ENCODE measurements at places on chromosomes 2 and 18. TPM values are rescaled to one million over a fixed set of nuclear protein-coding genes. Genes with fewer than 3 reads are reported as not detected.
A peak's percentile ranks its signal among the peaks of the same experiment; 100 is the strongest.

The NEMP2 gene
- total RNA-seq, result 24.6 TPM

The NR4A2 gene
- 23.0 TPM for total RNA-seq

The CIB4 gene
- total RNA-seq, result not detected

The UGT1A7 gene
- not detected for total RNA-seq

The BCL2 gene
- 88.9 TPM for total RNA-seq

The HOXD13 gene
- not detected for total RNA-seq

The PAIP2B gene
- 2.3 TPM for total RNA-seq

The KIAA2012 gene
- not detected for total RNA-seq

The HDHD2 gene
- total RNA-seq, result 28.9 TPM

The LAMA3 gene
- total RNA-seq, result 0.09 TPM

DNA sequence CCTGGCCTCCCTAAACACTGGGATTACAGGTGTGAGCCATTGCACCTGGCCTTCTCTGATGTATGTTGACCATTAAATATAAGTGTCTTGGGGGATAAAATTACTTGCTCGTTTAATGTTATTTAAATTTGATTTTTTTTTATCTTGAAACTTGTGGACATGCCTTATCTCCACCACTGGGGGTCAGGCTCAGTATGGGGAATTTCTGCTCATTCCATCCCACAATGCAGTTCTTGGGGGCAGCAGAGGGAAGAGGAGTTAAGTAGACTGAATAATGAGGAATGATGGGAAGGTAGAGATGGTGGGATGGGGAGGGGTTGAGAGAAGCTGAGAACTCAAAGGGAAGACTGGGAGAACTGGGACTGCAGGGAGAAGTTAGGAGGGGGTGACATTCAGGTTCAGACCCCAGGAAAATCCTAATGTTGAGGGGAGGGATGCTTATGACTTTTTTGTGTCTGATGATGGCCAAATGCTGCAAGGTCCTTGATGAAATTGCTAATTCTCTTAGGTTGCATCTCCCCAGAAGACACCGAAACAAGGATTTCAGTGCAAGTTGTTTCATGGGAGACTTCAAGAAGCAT is 174.2 kb downstream of the MIB1 start:
- peaks cover 11% of the 10 kb centered on the region for H3K27me3 ChIP-seq
- H3K27ac ChIP-seq, result no peak overlapping the region
- no peak for DNase-seq
- H3K4me1 ChIP-seq, result no peaks in the 10 kb centered on the region
- no peaks in the 10 kb centered on the region for H3K36me3 ChIP-seq
- no peak overlapping the region for H3K4me3 ChIP-seq

DNA sequence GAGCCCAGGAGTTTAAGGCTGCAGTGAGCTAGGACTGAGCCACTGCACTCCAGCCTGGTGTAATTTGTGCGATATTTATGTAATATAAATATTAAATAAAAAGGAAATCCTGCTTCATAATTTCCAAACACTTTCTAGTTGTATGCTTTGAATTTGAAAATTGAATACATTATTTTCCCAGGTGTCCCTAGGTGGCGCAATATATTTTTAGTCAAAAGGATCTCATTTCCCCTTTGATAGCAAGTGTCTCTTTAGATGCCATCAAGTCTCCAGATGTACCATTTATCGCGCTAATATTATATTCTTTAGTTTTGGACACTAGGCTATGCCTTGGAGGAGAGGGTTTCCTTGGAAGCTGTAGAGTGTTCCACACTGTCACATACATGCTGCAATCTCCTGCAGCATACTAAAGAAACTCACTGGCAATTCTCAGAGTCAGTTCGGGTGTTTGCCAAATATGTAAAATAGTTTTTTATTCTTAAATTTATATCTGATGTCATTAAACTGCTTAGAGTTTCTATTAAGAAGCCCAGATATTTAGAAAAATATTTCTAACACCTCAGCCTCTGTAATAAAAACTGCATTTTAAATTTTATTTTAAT is 5.6 kb upstream of the WDR7 start:
- H3K36me3 ChIP-seq, result no peaks in the 10 kb centered on the region
- no peaks in the 10 kb centered on the region for H3K27me3 ChIP-seq
- no peak overlapping the region for H3K27ac ChIP-seq
- peaks cover 8% of the 10 kb centered on the region for H3K4me1 ChIP-seq

DNA sequence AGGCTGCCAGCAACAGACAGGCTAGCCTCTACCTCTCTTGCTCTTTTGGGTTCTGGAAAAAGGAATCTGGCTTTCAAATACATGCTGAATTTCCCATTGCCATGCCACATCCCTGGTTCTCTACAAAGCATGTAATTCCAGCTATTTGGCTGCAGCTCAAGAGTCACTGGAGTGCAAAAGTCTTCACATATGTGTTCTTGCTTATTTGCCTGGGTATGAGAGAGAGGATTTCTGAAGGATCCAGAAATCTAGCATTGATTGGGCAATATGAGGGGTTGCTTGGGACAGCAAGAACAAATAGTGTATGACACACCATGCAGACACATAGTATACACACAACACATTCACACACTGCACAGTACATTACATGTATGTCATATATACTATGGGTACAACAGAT is 30.7 kb upstream of the LGALSL start:
- no peaks in the 10 kb centered on the region for H3K4me1 ChIP-seq
- no peak overlapping the region for H3K4me3 ChIP-seq
- H3K27ac ChIP-seq, result no peak overlapping the region

DNA sequence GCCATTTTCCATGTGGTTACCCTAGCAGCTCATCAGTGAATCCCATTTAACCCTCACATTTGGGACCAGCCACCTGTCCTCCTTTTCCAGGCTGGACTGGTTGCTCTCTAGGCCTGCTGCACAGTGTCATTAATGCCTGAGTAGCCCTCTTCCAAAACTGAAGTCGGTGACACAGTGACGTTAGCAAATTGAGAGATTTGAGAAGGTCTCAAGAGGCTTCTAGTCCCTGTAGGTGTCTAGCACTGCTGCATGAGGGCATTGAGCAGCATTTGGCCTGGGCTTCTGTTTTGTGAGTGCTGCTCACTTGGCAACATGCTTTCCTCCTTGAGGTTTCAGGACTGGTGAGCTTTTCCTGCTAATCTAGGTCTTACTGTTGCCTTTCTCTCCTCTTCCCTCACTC is 36.7 kb downstream of the PKP4 start:
- no peaks in the 10 kb centered on the region for H3K27me3 ChIP-seq
- H3K4me1 ChIP-seq, result peaks cover 15% of the 10 kb centered on the region
- DNase-seq, result no peak
- peaks cover 7% of the 10 kb centered on the region for H3K36me3 ChIP-seq
- no peak overlapping the region for H3K4me3 ChIP-seq
- H3K27ac ChIP-seq, result no peak overlapping the region

GRCh38 chr2:70962885-70963878 is 15.2 kb upstream of the ANKRD53 start:
- H3K4me3 ChIP-seq, result no peak overlapping the region
- peaks cover 4% of the 10 kb centered on the region for H3K4me1 ChIP-seq
- no peak for DNase-seq
- peaks cover 16% of the 10 kb centered on the region for H3K27me3 ChIP-seq
- no peaks in the 10 kb centered on the region for H3K36me3 ChIP-seq

DNA sequence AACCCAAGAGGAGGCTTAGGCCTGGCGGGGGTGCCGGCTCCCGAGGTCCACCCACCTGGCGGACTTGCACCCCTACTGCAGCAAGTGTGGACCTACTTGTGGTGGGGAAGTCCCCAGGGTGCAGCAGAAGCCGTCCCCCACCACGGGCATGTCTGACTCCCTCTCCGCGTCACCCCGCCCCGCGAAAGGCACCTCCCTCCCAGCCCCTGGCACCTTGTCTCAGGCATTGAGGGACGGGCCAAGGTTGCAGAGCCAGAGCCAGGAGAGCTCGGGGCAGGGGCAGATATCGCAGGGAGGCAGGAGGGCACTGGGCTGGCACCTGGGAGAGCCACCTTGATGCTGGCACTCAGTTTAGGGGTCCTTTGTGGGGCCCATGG is 19.0 kb downstream of the CROCC2 start:
- H3K27ac ChIP-seq, result no peak overlapping the region
- H3K4me3 ChIP-seq, result no peak overlapping the region
- no peaks in the 10 kb centered on the region for H3K36me3 ChIP-seq
- H3K27me3 ChIP-seq, result no peaks in the 10 kb centered on the region

DNA sequence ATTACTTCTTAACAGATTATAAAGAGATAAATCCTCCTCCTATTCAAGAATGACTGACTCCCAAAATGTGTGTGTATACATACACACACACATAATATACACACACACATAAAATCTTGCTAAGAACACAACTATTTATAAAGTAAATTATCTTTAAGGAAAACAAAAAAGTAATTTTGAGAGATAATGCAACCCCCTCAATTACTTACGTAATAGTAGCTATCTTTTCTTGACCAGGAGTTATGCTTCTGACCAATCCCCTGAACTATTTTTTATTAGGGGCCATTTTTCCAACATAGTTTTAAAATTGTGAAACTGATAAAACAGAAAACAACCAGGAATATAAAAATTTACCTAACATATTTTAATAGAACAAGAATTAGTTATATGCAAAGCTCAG is 113.0 kb upstream of the CHRNA1 start:
- no peak overlapping the region for H3K4me3 ChIP-seq
- no peaks in the 10 kb centered on the region for H3K4me1 ChIP-seq
- DNase-seq, result no peak
- H3K27ac ChIP-seq, result no peak overlapping the region
- no peaks in the 10 kb centered on the region for H3K27me3 ChIP-seq
- no peaks in the 10 kb centered on the region for H3K36me3 ChIP-seq

DNA sequence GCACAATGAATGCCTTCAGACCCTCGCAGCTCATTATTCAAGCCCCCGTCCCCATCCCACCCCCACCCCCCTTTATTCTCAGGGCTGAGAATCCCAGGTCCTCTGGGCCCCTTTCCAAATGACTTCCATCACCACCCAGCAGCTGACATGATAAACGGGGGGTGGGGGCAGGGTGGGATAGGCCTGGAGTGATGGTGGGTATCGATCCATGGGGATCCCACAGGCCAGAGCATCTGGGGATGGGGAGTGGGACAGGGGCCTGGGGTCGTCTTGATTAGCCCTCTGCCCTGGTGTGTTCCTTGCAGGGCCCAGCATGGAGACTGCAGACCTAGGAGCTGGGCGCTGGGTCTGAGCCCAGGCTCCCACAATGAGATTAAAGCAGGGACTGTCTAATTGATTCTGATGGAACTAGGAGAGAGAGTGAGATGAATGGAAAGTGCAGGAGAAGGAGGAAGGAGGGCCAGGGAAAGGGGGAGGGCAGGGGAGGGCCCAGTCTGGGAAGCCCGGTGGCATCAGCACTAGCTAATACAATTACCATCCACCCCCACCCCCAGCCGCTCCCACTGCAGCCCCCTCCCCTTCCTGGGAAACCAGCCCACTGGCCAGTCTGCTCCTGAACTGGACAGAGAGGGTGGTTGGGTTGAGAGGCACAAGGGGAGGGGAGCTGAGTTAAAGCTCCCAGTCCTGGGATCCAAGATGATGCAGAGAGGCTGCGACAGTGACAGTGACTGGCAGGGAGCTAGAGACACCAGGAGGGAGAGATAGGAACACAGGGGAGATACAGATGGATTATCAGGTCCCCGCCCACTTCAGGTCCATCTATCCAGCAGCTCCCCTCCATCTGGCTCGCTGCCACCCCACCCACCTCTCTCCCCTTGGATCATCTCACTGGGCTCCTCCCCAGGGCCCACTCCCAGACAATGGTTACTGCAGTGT is 13.1 kb upstream of the TNS1 start:
- DNase-seq, result no peak
- H3K27me3 ChIP-seq, result peaks cover 23% of the 10 kb centered on the region
- no peak overlapping the region for H3K4me3 ChIP-seq
- no peaks in the 10 kb centered on the region for H3K36me3 ChIP-seq

GRCh38 chr18:36046898-36047297 is 20.5 kb downstream of the RPRD1A start:
- H3K27me3 ChIP-seq, result no peaks in the 10 kb centered on the region
- H3K4me3 ChIP-seq, result no peak overlapping the region
- DNase-seq, result no peak
- H3K4me1 ChIP-seq, result peaks cover 50% of the 10 kb centered on the region
- peaks cover 23% of the 10 kb centered on the region for H3K36me3 ChIP-seq

DNA sequence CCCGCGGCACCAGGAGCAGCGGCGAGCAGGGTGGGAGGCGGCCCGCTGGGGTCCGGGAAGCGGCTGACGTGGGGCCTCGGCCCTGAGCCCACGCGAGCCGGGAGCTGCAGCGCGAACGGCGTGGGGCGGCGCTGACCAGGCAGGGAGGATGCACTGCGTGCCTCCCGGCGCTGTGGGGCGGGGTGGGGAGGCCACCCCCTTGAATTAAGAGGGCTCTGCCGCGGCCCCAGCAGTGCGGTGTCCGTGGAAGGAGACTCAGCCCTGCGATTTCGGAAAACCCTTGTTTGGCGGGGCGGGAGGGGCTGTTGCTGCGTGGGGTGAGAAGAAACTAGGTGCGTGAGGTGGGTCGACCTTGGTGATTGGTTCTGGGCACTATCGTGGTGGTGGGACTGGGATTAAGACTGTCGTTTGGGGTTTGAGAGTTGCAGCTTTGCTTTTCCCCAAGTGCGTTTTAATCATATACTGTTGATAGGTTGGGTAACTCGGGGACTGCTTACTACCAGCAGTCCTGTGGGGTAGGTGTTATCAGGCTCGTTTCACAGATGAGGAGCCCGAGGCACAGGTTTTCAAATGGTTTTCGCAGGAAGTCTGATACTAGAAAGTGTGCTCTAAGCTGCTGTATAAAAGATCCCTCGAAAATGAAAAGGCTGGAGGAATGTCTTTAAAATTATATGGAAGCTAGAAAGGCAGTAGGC is 722 bp downstream of the ACSL3 start:
- peak overlapping the region; percentile 91 for H3K27ac ChIP-seq
- peak; percentile 63 for DNase-seq

- no peaks in the 10 kb centered on the region for H3K36me3 ChIP-seq
- no peak overlapping the region for H3K4me3 ChIP-seq
- no peak overlapping the region for H3K27ac ChIP-seq
- H3K27me3 ChIP-seq, result no peaks in the 10 kb centered on the region
Observed at GRCh38 chr18:55247032-55247431, 287.8 kb upstream of the CCDC68 start.

GRCh38 chr2:205495819-205496218 is 186.5 kb upstream of the NRP2 start:
- H3K4me3 ChIP-seq, result no peak overlapping the region
- no peaks in the 10 kb centered on the region for H3K27me3 ChIP-seq
- H3K27ac ChIP-seq, result no peak overlapping the region
- no peak for DNase-seq
- no peaks in the 10 kb centered on the region for H3K4me1 ChIP-seq
- H3K36me3 ChIP-seq, result no peaks in the 10 kb centered on the region

- no peak overlapping the region for H3K4me3 ChIP-seq
- no peaks in the 10 kb centered on the region for H3K36me3 ChIP-seq
- no peak overlapping the region for H3K27ac ChIP-seq
- DNase-seq, result no peak
- peaks cover 14% of the 10 kb centered on the region for H3K27me3 ChIP-seq
- peaks cover 17% of the 10 kb centered on the region for H3K4me1 ChIP-seq
Observed at GRCh38 chr2:191158747-191159146, 8.0 kb upstream of the STAT4 start.

DNA sequence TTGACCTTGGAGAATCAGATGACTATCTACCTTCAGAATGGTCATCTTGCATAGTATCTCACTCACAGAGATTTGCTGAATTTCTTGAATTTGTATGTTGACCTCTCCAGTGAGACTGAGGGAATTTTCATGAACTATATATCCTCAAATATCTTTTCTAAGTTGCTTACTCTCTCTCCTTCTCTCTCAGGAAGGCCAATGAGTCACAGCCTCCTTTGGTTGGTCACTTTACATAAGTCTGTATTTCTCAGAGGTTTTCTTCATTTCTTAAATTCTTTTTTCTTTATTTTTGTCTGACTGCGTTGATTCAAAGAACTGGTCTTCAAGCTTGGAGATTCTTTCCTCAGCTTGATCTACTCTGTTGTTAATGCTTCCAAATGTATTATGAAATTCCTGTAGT is 51.7 kb downstream of the VIT start:
- no peak overlapping the region for H3K27ac ChIP-seq
- no peaks in the 10 kb centered on the region for H3K4me1 ChIP-seq
- H3K4me3 ChIP-seq, result no peak overlapping the region
- DNase-seq, result no peak
- no peaks in the 10 kb centered on the region for H3K36me3 ChIP-seq
- H3K27me3 ChIP-seq, result peaks cover 44% of the 10 kb centered on the region
